ENCODE measurements at places on chromosomes 3 and 15.
A peak's percentile ranks its signal among the peaks of the same experiment; 100 is the strongest.

DNA sequence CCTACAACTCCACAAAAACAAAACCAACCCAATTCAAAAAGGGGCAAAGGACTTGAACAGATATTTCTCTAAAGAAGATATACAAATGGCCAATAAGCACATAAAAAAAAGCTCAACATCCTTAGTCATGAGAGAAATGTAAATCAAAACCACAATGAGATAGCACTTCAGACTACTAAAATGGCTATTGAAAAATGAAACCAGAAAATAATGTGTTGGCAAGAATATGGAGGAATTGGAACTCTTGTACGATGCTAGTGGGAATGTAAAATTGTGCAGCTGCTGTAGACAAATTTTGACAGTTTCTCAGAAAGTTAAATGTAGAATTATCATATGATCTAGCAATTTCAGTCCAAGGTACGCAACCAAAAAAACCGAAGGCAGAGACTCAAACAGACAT is 29.0 kb downstream of the KY start:
- DNase-seq = no peak

DNA sequence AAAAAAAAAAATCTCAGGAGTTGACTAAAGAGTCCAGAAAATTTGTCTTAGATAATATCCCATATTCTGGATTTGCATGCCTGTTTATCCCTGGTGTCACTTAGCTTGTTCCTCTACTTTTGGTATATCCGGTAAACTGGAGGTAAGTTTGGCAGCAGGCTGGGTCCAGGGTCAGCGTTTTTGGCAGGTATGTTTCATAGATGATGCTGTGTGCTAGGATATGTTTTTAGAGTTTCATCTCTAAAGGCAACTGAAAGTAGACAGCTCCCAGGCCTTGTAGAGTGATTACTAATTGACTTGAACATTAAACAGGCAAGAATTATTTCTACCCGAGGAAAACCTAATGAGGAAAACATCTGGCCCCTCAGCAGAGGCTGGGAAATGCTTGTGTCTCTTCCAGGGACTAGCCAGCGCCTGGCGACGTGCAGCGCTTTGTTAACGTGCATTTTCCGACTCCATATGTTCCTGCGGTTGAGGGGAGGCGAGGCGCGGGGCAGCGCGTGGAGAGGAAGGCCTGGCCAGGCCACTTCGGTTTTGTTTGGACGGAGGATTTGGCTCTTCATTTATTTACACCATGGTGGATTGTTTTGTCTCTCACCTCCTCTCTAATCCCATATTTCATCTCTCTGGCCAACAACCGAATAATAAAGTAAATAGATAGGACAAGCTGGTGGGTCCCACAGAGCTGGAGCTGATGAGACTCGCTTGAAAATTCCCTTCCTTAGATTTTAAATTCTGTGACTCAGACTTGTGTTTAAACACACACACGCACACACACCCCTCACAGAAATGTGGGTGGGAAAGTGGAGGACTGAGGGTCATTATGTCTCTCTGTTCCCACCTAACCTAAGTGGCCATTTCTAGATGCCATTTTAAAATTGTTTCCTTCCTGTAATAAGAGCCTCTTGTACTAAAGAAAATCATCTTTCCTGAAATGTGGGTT is 65.3 kb downstream of the ASB7 start:
- no peak for DNase-seq

DNA sequence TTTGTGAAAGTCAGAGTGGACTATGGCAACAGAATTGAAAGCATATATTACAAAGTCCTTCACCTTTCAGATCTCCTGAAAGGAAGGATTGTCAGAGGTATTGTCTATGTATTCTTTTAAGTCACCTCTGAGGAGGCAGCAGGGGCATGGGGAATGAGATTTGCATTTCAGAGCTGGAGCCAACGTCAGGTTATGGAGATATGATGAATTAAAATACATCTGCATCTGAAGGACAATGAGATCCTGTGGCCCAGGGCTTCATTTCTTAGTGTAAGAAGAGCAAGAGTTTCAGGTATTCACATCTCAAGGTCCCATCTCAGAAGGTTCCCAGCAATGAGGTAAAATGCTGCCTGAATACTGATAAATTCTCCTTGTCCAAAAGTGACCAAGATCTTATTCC is 695.8 kb downstream of the TUSC7 start:
- DNase-seq = no peak

GRCh38 chr3:181999314-181999713 is 287.6 kb downstream of the SOX2 start:
- DNase-seq = no peak

DNA sequence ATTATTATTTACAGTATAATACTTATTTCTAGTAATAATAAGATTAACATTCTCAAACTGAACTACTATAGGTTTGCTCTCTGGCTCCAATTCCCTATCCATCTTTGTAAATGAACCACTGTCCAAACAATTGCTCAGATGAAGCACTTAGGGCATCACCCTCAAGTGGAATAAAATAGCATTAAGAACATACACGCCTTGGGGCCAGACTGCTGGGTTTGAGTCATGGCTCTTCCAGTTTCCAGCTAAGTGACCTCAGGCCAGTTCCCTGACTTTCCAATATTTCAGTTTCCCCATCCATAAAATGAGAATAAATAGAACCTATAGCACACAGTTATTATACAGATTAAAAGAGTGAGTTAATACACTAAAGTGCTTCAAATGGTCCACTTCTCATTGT is 507.2 kb downstream of the MAGI1 start:
- no peak for DNase-seq

GRCh38 chr3:157107644-157108133 is 52.3 kb downstream of the CCNL1 start:
- DNase-seq = no peak

- peak; percentile 73 for DNase-seq
Measured at GRCh38 chr3:157785102-157785826, 282.0 kb upstream of the VEPH1 start.

DNA sequence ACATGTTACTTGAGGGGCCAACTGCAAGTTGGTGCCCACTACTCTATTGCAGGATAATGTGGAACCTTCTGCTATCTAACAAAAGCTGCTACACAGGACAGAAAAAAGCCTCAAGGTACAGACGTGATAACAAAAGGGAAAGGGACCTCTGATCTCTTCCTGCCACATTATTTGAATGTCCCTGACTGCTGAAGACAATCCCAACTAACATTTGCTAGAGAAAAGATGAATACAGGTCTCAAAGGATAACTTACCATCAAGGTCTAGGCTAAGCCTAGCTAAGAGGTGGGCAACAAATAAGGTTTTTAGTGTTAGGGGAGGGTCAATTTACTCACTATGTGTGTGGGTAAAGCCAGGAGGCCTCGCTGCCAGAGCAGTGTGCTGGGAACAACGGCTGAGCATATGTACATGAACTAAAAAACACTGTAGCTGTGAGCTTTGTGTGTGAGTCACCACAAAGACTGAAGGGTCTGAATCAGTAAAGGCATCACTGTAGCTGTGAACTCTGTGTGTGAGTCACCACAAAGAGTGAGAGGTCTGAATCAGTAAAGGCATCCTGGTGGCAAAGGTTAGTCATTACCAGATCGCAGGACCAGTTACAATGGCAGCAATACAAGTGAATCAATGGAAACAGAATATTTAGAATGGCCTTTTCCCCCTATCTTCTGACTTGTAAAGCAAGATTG is 111.7 kb downstream of the LMLN start:
- peak; percentile 45 for DNase-seq

- DNase-seq = no peak
Measured at GRCh38 chr3:194890091-194890490, 204.4 kb downstream of the FAM43A start.

Measured in HTR-8/SVneo (cell line).